ENCODE measurements at places on chromosomes 1 and 21. TPM values are rescaled to one million over a fixed set of nuclear protein-coding genes. Genes with fewer than 3 reads are reported as not detected.

The LCE2B gene
- not detected for total RNA-seq

The NBPF4 gene
- not detected for total RNA-seq

The KIF2C gene
- total RNA-seq, result 14.2 TPM

- no peak overlapping the region for H3K27ac ChIP-seq
- no peaks in the 10 kb centered on the region for H3K36me3 ChIP-seq
- no peaks in the 10 kb centered on the region for H3K4me1 ChIP-seq
- no peak for DNase-seq
Observed at GRCh38 chr1:240619906-240620621, 8.1 kb upstream of the GREM2 start.

The OR10R2 gene
- total RNA-seq, result not detected

DNA sequence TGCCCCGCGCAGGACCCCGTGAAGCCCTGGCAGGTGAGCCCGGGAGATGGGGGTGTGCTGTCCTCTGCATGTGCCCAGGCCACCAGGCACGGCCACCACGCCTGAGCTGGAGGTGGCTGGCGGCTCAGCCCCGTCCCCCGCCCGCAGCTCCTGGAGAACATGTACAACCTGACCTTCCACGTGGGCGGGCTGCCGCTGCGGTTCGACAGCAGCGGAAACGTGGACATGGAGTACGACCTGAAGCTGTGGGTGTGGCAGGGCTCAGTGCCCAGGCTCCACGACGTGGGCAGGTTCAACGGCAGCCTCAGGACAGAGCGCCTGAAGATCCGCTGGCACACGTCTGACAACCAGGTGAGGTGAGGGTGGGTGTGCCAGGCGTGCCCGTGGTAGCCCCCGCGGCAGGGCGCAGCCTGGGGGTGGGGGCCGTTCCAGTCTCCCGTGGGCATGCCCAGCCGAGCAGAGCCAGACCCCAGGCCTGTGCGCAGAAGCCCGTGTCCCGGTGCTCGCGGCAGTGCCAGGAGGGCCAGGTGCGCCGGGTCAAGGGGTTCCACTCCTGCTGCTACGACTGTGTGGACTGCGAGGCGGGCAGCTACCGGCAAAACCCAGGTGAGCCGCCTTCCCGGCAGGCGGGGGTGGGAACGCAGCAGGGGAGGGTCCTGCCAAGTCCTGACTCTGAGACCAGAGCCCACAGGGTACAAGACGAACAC lies 1.8 kb downstream of the TAS1R3 start:
- H3K27me3 ChIP-seq, result no peaks in the 10 kb centered on the region
- H3K4me3 ChIP-seq, result no peak overlapping the region
- DNase-seq, result no peak
- no peak overlapping the region for H3K27ac ChIP-seq
- peaks cover 12% of the 10 kb centered on the region for H3K4me1 ChIP-seq

- no peak overlapping the region for H3K4me3 ChIP-seq
- H3K27me3 ChIP-seq, result no peaks in the 10 kb centered on the region
- H3K27ac ChIP-seq, result no peak overlapping the region
- 0 out of 2 replicates have a peak, but pooled peaks cover 4% of the 10 kb centered on the region for H3K36me3 ChIP-seq
- no peak for DNase-seq
- H3K4me1 ChIP-seq, result peaks cover 4% of the 10 kb centered on the region
Observed at GRCh38 chr1:62599044-62599443, 1.7 kb downstream of the ANGPTL3 start.

The GJB3 gene
- total RNA-seq, result not detected

DNA sequence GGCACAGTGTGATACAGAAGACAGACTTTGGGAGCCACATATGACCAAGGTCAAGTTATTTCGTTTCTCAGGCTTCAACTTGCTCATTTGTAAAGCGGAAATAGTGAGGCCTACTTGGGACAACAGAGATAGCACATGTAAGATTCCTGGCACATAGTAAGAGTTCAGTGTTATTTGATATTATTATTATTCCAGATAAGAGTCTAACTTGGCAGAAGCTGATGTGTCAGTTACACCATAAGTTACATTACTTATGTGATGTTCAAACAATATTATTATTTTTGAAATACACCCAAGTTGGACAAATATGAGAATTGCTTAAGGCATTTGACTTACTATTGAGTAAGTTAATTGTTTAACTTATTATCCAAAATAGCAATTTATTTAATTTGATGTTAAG lies 10.2 kb upstream of the CYP4X1 start:
- no peaks in the 10 kb centered on the region for H3K36me3 ChIP-seq
- H3K27ac ChIP-seq, result no peak overlapping the region
- no peak for DNase-seq
- H3K4me3 ChIP-seq, result no peak overlapping the region

DNA sequence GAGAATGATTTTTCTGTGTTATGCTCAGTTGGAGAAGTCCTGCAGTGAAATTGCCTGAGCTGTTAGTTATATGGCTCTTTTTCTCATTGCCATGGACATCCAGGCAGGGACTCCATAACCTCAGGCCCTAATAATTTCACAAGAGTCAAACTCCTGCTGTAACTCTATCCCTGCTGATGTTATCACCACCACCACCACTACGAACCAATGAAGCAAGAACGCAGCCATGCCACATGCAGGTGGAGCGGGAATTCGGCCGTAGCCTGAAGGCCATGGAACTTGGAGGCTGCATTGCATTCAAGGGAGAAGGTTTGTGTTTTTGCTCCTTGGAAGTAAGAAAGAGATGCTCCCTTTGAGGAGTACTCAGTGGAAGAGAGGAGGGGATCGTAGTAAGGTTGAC lies 16.8 kb upstream of the DLGAP3 start:
- no peak overlapping the region for H3K27ac ChIP-seq
- H3K4me1 ChIP-seq, result no peaks in the 10 kb centered on the region
- H3K36me3 ChIP-seq, result no peaks in the 10 kb centered on the region

DNA sequence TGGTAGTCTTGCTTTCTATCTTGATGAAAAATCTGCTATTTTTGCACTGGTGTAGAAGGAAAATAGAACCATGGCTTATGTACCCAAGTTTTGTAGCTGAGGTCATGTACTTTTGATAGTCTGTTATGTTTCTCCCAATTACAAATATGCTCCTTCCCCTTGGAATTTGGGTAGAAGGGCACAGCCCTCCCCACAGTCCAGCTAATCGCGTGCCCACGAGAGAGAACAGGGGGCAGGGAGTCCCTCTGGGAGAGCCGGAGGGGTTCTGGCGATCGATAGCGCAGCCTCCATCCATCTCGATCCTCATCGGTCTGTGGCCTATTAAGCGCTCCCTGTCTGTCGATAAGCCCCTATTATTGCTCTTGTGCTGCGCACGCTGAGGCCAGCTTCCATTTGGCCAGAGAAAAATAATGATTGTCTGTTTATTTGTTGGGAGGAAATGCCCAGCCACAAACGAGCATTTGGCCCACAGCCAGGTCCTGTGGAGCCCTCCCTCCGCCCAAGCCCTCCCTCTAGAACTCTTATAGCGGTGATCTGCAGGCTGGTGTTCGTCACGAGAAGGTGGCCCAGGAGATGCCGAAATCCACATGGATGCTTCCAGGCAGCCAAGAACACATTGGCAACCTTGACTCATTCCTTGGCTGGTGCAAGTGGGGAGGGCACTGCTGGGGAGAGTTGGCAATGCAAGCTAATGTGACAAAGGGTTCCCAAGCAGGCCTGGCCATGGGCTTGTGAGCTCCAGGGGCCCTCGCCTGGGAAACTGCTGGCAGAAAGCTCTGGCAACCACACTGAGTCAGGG lies 134.7 kb upstream of the TNR start:
- H3K4me1 ChIP-seq, result no peaks in the 10 kb centered on the region
- H3K27me3 ChIP-seq, result no peaks in the 10 kb centered on the region
- H3K4me3 ChIP-seq, result no peak overlapping the region
- no peaks in the 10 kb centered on the region for H3K36me3 ChIP-seq

DNA sequence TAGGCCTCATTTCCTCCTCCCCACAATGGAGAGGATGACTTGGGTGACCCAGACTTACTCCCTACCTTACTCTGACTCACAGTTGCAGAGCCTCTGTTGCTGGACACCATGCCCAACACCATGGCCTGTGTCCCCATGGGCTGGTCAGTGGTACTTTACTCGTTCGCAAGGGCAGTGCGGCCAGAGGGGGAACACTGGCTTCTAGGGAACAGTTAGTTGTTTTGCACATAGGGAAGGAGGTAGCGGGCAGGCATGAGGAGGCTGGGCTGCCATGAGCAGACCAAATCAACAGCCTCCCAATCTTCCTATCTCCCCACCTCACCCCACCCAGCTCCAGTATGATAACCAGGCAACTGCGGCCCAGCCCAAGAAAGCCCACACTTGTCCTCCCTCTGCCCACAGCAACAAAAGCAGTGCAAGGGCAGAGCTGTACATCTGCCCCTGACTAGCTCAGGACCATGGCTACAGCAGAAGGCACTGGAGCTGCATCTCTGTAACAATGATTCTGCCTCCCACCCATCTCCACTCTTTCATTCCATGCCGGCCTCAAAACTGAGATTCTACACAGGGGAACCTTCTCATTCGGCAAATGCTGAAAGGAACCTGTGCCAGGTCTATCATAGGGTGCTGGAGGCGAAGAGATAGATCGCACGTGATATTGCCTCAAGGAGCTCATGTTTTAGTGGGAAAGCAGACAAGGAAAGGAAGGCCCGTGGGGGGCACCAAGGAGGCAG lies 18.6 kb downstream of the TAL1 start:
- H3K27me3 ChIP-seq, result no peaks in the 10 kb centered on the region
- H3K4me1 ChIP-seq, result peaks cover 3% of the 10 kb centered on the region
- no peak overlapping the region for H3K27ac ChIP-seq

GRCh38 chr1:1241588-1242219 lies 4.8 kb downstream of the C1QTNF12 start:
- DNase-seq, result no peak
- H3K27me3 ChIP-seq, result no peaks in the 10 kb centered on the region
- H3K36me3 ChIP-seq, result no peaks in the 10 kb centered on the region
- H3K27ac ChIP-seq, result no peak overlapping the region
- H3K4me3 ChIP-seq, result no peak overlapping the region
- no peaks in the 10 kb centered on the region for H3K4me1 ChIP-seq

GRCh38 chr21:37232274-37233018 lies 34.7 kb downstream of the VPS26C start:
- H3K4me1 ChIP-seq, result no peaks in the 10 kb centered on the region
- no peak for DNase-seq
- no peak overlapping the region for H3K4me3 ChIP-seq
- no peak overlapping the region for H3K27ac ChIP-seq
- no peaks in the 10 kb centered on the region for H3K27me3 ChIP-seq

GRCh38 chr1:210779269-210779668 lies 354.7 kb downstream of the KCNH1 start:
- no peak overlapping the region for H3K27ac ChIP-seq
- DNase-seq, result no peak
- no peak overlapping the region for H3K4me3 ChIP-seq
- no peaks in the 10 kb centered on the region for H3K4me1 ChIP-seq

The ITGB2 gene
- total RNA-seq, result 2.1 TPM

GRCh38 chr1:60329651-60330050 lies 256.1 kb upstream of the C1orf87 start:
- H3K27ac ChIP-seq, result no peak overlapping the region
- H3K4me3 ChIP-seq, result no peak overlapping the region
- no peak for DNase-seq
- H3K36me3 ChIP-seq, result no peaks in the 10 kb centered on the region
- H3K27me3 ChIP-seq, result no peaks in the 10 kb centered on the region

DNA sequence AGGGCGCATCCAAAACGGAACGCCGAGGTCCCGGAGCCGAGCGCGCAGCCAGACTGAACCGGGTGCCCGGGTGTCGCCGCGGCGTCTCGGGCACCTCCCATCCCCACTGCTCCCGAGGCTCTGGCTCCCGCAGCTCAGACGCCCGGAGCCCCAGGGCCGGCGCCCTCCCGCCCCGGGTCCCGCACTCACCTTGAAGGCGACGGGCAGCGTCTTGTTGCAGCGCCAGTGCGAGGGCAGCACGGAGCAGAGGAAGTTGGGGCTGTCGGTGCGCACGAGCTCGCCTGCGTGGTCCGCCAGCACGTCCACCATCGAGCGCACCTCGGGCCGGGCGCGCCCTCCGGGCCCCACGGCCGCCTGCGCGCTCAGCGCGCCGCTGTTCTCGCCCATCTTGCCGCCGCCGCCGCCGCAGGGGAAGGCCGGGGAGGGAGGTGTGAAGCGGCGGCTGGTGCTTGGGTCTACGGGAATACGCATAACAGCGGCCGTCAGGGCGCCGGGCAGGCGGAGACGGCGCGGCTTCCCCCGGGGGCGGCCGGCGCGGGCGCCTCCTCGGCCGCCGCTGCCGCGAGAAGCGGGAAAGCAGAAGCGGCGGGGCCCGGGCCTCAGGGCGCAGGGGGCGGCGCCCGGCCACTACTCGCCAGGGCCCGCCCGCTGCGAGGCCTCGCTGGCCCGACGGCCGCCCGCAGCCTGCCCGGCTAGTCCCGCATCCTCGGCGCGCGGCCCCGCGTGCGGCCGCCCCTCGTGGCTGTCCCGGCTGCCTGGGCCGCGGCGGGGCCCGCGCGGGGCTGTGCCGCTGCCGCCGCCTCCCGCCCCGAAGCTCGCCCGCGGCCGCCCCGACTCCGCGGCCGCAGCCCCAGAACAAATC lies 447 bp downstream of the RUNX3 start:
- H3K27ac ChIP-seq, result 0 out of 2 replicates have a peak overlapping the region, but pooled peaks have one; percentile 7
- peak overlapping the region; percentile 69 for H3K4me3 ChIP-seq
- no peaks in the 10 kb centered on the region for H3K4me1 ChIP-seq
- H3K27me3 ChIP-seq, result peaks cover 7% of the 10 kb centered on the region
- H3K36me3 ChIP-seq, result no peaks in the 10 kb centered on the region

The ELAVL4 gene
- total RNA-seq, result not detected

GRCh38 chr1:211986628-211987254 lies 48.6 kb downstream of the INTS7 start:
- DNase-seq, result no peak
- no peak overlapping the region for H3K27ac ChIP-seq
- no peaks in the 10 kb centered on the region for H3K27me3 ChIP-seq
- H3K4me3 ChIP-seq, result no peak overlapping the region
- H3K36me3 ChIP-seq, result peaks cover 9% of the 10 kb centered on the region
- peaks cover 4% of the 10 kb centered on the region for H3K4me1 ChIP-seq

- no peak overlapping the region for H3K4me3 ChIP-seq
- DNase-seq, result peak; percentile 95
- H3K27me3 ChIP-seq, result no peaks in the 10 kb centered on the region
- peaks cover 40% of the 10 kb centered on the region for H3K4me1 ChIP-seq
Observed at GRCh38 chr1:23196627-23197328, 20.5 kb downstream of the HTR1D start.

DNA sequence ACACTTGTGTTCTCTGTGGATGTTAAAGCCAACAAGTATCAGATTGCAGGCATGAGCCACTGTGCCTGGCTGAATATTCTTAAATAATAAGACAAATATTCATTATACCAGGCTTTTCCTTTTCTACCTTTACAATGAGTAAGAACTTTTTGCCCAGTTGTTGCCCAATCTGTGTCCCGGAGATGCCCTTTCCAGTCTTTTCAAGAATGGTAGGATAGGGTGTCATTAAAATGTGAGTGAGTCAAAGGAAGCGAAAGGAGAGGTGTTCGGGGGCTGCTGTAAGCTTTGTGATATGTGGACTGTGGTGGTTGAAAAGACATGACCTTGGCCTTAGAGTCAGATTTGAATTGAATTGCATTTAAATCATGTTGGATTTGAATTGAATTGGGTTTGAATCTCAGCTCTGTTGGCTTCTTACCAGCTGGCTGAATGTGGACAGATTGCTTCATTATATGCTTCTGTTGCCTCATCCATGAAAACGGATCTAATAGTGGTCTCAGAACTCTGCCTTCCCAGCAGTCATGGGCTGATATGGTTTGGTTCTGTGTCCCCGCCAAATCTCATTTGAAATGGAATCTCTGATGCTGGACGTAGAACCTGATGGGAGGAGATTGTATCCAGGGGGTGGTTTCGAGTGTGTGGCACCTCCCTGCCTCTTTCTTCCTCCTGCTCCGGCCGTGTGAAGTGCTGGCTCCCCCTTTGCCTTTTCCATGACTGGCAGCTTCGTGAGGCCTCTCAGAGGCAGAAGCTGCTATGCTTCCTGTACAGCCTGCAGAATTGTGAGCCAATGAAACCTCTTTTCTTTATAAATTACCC lies 22.7 kb upstream of the AADACL3 start:
- no peak overlapping the region for H3K4me3 ChIP-seq
- H3K27me3 ChIP-seq, result no peaks in the 10 kb centered on the region
- no peaks in the 10 kb centered on the region for H3K36me3 ChIP-seq
- H3K4me1 ChIP-seq, result peaks cover 8% of the 10 kb centered on the region
- peak; percentile 19 for DNase-seq
- H3K27ac ChIP-seq, result no peak overlapping the region

Data from GM23248 (cell line).